Hematopoietic multipotent progenitor cell treated with erythropoietin and hydrocortisone succinate and interleukin-3 and kit ligand, for 4 days (in vitro differentiated cells): ENCODE measurements at places on chromosomes 13 and 19.

DNA sequence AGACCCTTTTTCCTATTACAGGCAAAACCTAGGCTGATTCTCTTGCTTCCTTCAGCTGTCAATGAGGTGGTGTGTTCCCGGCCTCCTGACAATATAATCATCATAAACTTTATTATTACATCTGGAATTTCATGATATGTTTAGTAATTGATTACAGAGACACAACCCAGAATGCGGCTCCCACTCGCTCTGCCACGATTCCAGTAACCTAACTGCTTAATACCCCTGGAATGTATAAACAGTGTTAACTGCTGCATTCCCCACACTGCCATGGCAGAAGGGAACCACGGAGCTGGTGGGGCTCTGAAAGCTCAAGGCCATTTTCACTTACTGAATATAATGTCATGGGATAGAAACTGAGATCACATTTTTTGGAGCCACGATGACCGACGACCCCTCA lies 17.1 kb downstream of the TSHZ3 start:
- no peak for DNase-seq

GRCh38 chr19:1105008-1105872 lies 1.4 kb downstream of the GPX4 start:
- peak; percentile 48 for DNase-seq

DNA sequence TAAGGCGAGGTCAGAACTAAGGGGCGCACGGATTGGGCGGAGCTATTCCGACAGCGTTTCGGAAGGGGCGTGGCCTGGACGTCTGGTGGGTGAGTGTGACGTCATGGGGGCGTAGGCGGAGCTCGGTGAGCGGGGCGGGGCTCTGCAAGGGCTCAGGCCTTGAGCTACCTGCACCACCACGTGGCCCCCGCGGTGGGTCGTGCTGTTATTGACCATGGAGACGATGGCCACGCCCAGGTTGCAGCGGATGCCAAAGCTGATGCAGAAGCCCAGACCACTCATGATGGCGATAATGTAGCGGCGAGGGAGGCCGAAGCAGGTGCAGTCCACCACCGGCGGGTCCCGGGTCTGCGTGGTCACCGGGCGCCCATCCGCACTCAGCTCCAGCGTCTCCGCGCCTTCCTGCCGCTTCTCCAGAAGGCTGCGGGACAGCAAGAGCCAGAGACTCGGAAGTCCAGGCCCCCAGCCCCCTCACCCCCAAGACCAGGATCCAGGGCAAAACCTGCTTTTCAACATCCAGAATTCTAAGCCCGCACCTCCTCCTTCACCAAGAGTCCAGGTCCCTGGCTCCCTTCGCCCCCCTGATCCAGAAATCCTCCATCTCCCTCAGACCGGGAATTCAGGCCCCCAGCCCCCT lies 4.8 kb downstream of the SLC17A7 start:
- peak; percentile 77 for DNase-seq

DNA sequence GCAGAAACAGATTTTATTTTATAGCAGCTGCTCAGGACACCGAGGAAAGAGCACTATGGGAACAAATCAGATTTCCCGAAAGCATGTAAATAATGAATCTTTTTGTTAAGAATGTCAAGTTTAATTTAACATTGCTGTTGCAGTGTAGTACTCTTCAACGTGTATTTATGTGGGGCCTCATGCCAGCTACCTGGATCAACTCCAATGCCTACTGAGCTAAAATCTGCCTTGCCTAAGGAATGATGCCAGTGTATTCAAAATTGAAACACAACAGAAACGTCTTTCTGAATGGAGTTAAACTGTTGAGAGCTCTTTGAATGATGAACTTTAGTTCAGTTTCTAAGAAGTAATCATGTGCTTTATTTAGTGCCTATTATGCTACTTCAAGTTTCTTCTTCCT lies 1379.8 kb upstream of the ATXN8OS start:
- DNase-seq: no peak

DNA sequence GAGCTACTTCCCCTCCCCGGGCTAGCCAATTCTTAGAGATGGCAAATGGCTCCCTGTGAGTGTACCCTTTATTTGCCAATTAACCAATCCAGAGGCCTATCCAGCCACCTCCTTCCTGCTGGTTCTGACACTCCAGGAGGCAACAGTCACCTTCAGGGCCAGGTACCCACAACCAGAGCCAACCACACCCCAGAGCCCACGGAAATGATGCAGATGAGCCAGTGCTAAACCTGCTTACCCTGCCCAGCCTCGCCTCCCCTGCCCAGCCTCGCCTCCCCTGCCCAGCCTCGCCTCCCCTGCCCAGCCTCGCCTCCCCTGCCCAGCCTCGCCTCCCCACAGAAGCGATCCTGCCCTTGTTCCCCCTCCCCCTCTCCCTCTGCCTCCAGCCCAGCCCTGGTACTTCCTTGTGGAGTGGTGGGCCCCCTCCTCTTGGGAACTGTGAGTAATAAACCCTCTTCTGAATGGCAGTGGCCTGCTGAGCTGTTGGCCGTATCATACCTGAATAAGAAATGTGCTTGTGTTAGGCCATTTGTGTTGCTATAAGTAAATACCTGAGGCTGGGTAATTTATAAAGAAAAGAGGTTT lies 173.8 kb upstream of the RNF113B start:
- no peak for DNase-seq

- DNase-seq: no peak
Measured at GRCh38 chr13:95833126-95833525, 156.2 kb downstream of the DNAJC3 start.

GRCh38 chr19:46491975-46492682 lies 3.5 kb downstream of the PNMA8B start:
- no peak for DNase-seq

DNA sequence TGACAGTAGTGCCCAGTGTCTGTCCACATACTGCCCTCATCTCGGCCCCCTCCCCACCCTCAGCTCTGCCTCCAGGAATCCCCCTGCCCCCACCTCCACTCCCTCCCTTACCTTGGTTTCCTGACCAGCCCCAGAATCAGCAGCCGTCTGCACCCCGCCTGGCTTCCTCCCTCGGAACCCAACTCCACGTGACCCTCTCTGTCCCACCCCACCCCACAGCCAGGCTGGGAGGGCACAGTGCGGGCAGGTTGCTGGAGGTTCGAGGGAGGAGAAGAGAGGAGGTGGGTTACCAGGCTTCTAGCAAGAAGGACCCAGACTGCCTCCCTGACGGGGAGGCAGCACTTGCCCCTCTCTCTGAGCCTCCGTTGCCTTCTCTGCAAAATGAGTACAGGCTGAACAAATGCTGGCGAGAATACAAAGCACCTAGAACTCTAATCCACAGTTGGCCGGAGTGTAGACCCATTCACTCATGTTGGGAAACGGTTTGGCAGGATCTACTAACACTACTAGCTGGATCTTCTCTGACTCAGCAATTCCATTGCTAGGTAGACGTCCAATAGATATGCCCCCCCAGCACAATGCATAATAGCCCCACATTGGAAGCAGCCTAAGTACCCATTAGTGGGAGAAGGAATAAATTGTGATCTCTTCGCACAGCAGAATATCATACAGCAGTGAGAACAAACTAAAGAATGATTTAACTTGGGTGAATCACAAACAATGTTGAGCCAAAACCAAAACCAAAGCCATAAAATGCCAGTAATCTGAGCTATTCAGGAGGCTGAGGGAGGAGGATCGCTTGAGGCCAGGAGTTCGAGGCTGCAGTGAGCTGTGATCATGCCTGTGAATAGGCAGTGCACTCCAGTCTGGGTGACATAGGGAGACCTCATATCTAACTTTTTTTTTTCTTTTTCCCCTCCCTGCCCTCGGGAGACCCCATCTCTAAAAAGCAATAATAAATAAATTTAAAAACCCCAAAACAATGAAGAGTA lies at the start of gene RASAL3:
Gene RASAL3, minus strand, starts transcription at position 151 of the 992 bp plus-strand sequence. CDS start 186 bp downstream, outside the sequence.
- DNase-seq: peak; percentile 86

DNA sequence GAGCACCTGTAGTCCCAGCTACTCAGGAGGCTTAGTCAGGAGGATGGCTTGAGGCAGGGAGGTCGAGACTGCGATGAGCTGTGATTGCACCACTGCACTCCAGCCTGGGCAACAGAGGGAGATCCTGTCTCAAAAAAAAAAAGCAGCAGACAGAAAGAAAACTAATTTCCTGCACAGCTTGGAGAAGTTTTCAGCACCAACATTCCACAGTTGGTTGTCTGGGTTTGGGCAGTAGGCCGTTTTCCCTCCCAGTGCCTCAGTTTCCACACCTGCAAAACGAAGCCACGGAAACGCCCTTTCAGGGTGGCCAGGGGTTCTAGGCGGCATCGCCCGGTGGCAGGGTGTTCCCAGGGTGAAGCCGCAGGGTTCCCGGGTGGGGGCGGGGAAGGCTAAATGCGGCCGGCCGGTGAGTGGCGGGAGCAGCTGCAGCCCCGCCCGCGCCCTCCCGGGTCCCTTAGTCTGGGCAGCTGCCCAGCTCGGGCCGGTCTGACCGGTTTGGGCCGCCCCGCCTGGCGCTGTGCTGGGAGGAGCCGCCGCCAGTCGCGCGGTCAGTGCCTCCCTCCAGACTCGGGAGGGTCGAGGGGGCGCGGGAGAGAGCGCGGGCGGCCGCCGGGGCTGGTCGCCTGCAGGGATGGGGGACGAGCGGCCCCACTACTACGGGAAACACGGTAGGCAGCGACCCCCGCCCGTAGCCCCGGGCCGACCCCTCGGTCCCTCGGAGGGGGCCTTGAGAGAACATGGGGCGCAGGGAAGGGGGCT lies at the start of gene SLC44A2:
Gene SLC44A2, plus strand, starts transcription at position 551 of the 759 bp plus-strand sequence. Its CDS starts 81 bp downstream, at position 632.
- DNase-seq: no peak

GRCh38 chr19:8489561-8490394 lies 12.7 kb downstream of the PRAM1 start:
- DNase-seq: no peak

DNA sequence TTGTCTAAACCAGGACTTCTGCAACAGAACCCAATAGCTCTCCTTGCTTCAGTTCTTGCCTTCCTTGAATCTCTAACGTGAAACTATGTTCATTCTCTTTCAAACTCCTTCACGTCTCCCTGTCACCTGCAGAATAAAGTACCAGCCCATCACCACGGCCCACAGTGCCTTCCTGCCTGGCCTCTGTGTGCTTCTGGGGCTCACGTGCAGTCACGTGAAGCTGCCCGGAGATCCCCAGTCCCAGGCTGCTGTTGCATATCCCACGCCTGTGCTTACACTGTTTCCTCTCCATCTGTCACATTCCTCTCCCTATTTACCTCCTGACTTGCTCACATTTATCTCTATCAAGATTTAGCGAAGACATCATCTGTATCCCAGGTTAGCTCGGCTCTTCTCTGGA lies 102.8 kb downstream of the STARD13 start:
- DNase-seq: no peak

DNA sequence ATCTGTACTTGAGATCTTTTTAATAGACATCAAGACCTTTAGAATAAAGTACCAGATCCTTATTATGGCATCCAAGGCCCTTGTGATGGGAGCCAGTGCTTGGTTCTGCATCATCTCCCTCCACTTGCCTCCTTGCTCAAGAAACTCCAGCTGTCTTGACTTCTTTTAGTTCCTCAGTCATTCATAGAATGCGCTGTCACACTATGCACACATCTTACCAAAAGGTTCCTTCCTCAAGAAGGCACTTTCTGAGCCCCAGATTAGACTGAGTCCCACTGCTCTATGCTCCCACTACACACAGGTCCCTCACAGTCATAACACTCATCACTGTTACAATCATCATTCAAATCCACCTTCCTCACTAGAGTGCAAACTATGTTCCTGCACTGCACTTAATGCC lies 57.8 kb upstream of the ITM2B start:
- DNase-seq: no peak

- DNase-seq: no peak
Measured at GRCh38 chr13:39353988-39354387, 249.0 kb downstream of the LHFPL6 start.

DNA sequence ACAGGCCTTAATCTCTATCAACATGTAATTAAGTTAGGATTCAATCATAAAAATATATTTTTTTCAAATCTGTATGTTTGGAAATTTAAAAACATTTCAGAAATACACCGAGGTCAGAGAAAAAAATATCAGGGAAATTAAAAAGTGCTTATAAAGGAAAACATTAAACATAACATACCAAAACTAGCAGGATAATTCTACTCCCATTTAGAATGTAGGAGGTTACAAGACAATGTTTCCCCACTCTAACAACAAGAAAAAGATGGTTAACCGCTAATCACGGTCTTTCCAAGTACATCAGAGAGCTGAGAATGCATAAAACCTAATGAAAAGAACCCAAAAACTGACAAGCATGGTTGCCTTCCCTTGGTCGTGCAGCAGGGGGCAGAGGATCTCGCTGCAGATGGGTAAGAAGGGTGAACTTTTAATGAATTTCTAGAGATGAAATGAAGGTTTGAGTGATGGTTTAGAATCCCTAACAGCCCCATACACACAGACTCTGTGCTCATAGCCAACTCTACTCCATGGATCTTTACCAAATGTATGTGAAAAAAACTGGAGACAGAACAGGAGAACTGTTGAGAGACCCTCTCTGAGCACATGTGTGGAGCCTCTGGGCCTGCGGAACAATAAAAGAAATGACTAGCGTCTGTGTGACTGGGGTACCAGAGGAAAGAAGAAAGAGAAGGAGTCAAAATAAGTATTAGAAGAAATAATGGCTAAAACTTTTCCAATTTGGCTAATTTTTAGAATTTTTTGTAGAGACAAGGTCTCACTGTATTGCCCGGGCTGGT lies 51.3 kb upstream of the LSM14A start:
- DNase-seq: peak; percentile 75

DNA sequence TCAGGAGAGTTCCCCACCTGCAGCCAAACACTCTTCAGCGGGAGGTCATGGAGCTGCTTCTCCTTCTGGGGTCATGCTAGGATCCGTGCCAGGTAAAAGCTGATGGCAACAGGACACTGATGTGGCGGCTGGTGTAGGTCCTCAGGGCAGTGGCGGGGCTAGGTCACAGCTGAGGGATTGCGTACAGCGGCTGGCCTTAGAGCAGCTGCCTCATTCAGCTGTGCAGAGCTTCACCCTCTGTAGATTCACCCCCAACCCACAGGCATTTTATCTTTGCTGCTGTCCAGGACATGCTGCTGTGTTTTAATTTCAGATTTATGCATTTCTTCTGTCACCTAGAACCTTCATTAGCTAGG lies 2.3 kb downstream of the MCF2L start:
- DNase-seq: no peak

DNA sequence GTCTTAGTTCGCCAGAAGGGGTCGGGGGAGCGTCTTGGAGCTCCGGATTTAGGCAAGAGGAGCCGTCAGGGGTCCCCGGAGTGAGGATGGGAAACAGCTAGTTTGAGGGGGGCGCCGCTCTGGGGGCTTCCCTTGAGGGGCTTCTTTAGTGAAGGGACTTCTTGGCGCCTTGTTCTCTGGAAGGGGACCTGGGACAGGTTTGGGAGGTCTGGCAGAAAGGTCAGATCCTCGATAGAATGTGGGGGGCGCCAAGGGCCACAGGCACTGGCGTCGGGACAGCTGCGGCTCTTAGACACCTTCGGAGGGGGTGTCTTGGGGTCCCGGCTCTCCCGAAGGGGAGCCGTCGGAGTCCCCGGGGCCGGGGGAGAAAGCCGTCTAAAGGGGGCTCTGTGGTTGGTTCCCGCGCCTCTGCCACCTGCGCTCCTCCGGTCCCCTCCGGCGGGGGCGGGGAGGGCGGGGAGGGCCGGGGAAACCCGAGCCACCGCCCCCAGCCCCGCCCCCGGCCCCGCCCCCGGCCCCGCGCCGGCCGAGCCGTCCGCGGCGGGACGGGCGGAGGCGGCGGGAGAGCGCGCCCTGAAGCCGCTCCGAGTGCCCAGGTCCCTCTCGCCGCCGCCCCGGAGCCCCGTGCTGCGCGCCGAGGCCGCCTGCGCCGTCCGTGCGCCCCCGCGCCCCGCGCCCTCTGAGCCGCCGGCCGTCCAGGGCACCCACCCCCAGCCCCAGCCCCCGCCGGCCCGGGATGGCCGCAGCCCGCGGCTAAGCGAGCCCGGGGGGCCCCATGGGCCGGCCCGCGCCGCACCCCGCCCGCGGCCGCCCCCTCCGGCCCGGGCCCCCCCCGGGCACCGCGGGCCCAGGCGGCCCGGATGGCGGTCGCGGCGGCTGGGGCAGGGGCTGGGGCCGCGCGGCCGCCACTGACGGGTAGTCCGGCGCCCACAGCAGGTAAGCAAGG lies at the start of gene NRTN:
Gene NRTN, plus strand, starts transcription at position 552 of the 946 bp plus-strand sequence. CDS start 19,099 bp downstream, outside the sequence.
- DNase-seq: peak; percentile 37
